CD4-positive, alpha-beta memory T cell (primary cell): ENCODE measurements at places on chromosomes 13 and 19. TPM values are rescaled to one million over a fixed set of nuclear protein-coding genes. Genes with fewer than 3 reads are reported as not detected.

DNA sequence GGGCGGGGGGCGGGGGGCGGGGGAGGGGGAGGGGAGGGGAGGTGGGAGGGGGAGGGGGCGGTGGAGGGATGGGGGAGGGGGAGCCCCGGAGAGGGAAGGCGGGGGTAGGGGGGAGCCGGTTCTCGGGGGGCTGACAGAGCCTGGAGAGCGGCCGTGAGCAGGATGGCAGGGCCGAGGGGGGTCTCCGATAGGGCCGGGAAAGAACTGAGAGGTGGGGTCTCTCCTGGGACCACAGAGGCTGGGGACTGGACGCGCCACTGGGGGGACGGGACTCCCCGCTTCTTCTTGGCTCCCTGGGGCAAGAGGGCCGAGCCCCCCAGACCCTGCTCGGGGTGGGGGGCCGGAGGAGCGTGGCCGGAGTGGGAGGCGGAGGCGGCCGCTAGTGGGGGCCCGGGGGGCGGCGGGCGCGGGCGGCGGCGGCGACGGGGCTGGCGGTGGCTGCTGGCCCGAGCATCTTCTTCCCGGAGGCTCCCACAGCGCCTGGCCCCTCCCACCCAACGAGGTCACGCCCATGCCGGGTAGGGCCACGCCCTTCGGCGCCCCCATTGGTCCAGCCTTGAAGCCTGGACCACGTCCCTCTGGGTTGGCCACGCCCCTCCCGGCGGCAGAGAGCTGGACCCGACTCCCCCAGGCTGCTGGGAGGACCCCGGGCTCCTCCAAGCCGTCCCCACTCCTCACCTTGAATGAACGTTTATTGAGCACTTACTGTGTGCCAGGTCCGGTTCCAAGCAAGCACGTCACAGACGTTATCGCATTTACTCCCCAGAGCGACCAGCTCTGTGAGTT lies at the start of gene NOVA2:
TSS of gene NOVA2 (minus strand) at position 313 of the 786 bp plus-strand sequence. CDS start 514 bp downstream, outside the sequence.
- peaks cover 24% of the 10 kb centered on the region for H3K4me1 ChIP-seq
- H3K36me3 ChIP-seq: no peaks in the 10 kb centered on the region
- H3K27me3 ChIP-seq: peaks cover 27% of the 10 kb centered on the region
- no peak for DNase-seq
- no peak within 1 kb of the TSS for H3K27ac ChIP-seq

ZSCAN22 gene
- 5.0 TPM for total RNA-seq

DNA sequence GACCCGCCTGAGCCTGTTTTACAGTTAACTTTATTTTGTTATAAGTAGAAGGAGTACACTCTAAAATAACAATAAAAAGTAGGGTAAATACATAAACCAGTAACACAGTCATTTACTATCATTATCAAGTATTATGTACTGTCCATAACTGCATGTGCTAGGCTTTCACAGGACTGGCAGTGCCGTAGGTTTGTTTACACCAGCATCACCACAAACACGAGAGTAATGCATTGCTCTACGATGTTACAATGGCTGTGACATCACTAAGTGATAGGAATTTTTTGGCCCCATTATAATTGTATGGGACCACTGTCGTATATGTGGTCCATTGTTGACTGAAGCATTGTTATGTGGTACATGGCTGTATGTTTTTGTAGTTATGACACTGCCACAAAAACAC lies 41.3 kb upstream of the SLC7A9 start:
- H3K4me3 ChIP-seq: no peak overlapping the region
- H3K27ac ChIP-seq: no peak overlapping the region
- DNase-seq: no peak
- H3K36me3 ChIP-seq: no peaks in the 10 kb centered on the region
- H3K4me1 ChIP-seq: no peaks in the 10 kb centered on the region

DNA sequence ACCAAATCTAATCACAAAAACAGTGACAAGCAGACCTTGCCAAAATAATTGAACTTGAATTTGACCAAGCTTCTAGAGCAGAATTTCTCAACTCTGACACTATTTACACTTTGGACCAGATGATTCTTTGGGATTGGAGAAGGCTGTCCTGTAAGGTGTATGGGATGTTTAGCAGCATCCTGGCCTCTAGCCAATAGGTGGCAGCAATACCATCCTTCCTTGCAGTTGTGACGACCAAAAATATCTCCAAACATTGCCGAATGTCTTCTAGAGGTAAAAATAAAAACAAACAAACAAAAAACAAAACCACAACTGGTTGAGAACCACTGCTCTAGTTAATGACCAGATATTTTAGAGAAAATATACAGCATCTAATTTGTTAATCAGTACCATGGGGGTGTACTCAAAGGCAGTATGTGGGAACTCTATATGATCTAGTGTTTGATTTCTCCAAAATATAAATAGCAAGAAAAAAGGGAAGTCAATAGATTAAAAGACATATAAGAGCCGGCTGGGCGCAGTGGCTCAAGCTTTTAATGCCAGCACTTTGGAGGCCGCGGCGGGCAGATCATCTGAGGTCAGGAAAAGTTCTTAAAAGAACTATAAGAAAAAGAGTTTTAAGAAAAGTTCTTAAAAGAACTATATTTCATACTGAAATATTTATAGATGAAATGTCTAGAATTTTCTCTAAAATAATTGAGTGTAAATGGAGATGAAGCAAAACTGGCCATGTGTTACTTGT lies 60.9 kb upstream of the ZNF527 start:
- H3K27me3 ChIP-seq: no peaks in the 10 kb centered on the region
- H3K27ac ChIP-seq: no peak overlapping the region
- no peak for DNase-seq
- no peaks in the 10 kb centered on the region for H3K36me3 ChIP-seq
- H3K4me1 ChIP-seq: peaks cover 5% of the 10 kb centered on the region
- H3K4me3 ChIP-seq: no peak overlapping the region

- H3K27ac ChIP-seq: no peak overlapping the region
- H3K4me1 ChIP-seq: no peaks in the 10 kb centered on the region
- no peak overlapping the region for H3K4me3 ChIP-seq
- no peak for DNase-seq
Observed at GRCh38 chr13:77406644-77407440, 79.9 kb upstream of the MYCBP2 start.
